Stimulated activated CD4-positive, alpha-beta T cell treated with anti-CD3 and anti-CD28 coated beads, Interleukin-1b, Interleukin-23, amount 100 ng/mL, for 1 hour (primary cell): ENCODE measurements at places on chromosomes 5 and 9.

GRCh38 chr9:136622538-136622948 is 40.2 kb upstream of the EGFL7 start:
- no peak for DNase-seq

DNA sequence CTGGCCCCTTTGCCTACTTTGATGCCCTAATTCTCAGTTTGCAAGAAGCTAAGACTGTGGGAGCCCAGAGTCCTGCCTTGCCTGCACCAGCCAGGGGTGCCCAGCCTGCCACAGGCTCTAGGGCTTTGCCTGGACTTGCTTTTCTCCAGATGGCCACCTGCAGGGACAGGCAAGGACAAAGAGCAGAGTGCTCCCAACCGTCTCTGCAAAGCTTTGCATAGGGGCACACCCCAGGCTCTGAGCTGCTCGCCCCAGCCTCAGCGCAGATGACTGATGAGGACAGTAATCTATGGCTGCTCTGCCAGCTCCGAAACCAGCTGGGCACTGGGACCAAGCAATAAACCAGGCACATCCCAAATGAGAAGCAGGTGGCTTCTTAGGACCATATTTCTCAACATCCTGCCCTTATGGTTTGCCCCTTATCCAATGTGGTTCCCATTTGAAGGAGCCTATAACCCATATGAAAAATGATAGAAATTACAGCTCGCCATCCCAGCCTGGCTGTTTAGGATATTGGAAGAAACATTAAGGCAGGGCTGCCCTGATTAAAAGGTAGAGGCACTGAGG is 25.4 kb upstream of the TCF7 start:
- no peak for DNase-seq

- DNase-seq: no peak
Measured at GRCh38 chr5:103402851-103403250, 144.3 kb downstream of the MACIR start.

DNA sequence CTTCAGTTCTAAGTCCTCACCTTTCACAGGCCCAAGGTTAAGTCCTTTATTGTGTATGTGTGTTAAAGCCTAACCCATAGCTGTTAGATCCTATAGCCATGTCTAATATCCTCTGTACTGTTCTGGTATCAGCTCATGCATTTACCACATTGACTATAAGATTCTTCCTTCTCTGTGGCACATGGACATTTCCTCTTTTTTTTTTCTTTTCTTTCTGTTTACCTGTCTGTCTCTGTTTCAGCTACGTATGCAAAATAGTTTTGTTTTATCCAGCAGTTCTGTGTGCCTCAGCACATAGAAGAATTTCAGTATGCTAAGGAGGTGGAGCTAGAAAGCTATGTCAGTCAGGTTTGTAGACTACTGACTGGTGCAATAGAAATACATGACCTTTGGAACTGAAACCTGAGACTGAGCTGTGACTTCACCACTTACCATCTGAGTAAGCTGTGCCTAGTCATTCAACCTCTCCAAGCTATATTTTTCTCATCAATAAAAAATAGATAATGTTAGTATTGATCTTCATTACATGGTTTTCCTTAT is 155.6 kb upstream of the VLDLR start:
- DNase-seq: no peak

- DNase-seq: no peak
Measured at GRCh38 chr9:118959366-118959765, 409.9 kb downstream of the BRINP1 start.

GRCh38 chr9:79046401-79046800 is 525.4 kb upstream of the TLE4 start:
- DNase-seq: no peak

GRCh38 chr5:38339446-38339845 is 81.1 kb downstream of the EGFLAM start:
- no peak for DNase-seq

DNA sequence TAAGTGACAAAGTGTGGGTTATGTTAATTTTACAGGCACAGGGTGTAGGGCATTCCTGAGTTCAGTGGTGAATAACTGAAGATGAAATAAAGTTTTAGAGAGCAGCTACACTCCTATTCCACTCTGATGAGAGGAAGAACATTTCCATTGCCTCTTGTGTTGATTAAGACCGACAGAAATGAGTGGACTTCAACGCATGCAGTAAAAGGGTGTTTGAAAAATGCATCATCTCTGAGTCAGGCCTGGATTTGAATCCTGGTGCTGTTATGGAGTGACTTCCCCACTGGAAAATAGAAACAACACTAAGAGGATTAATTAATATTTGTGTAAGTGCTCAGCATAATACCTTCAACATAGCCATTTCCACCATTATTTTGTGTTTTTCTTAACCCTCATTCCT is 86.3 kb downstream of the PRR16 start:
- DNase-seq: no peak

DNA sequence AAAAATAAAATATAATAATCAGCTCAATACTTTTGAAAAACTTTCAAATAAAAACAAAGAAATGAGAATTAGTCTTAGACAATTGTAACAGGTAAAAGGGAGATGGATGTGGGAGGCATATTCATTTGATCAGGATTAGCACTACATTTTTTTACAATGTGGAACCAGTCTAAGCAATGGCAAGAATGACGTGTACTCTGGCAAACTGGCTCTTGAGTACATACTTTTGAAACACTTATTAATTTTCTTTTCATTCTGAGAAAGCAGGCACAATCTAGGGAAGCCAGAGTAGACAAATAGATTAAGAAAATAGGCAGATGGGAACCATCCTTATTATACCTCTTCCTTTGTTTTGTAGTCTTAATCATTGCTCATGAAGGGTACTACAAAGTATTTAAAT is 79.7 kb downstream of the MEF2C start:
- no peak for DNase-seq

- DNase-seq: no peak
Measured at GRCh38 chr5:103510851-103511553, 51.6 kb downstream of the NUDT12 start.

DNA sequence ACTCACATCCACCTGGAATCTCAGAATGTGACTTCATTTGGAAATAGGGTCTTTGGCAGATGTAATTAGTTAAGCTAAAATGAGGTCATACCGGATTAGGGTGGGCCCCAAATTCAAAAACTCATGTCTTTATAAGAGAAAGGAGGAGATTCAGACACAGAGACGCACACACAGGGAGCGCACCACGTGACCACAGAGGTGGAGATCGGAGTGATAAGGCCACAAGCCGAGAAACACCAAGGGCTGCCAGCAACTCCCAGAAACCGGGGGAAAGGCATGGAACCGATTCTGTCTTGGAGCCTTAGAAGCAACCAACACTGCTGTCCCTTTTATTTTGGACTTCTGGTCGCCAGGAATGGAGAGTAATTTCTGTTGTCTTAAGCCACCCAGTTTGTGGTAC is 31.8 kb upstream of the LMX1B start:
- no peak for DNase-seq

DNA sequence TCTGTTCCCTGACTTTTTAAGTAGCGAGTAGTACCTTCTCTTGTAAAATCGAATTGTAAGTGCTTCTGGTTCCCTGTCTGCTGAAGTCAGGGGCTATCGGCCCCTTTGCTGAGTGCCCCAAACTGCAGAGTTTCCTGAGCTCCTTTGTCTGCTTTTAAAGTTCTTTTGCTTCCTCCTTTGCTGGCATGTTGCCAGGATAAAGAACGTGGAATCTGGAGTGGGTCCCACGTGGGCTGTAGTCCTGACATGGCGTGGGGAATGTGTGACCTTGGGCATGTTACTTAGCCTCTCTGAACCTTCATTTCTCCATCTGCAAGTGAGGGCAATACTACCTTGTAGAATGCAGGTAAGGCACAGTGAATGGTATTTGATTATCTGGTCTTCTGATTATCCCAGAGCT is 13.7 kb upstream of the ODF2 start:
- no peak for DNase-seq

DNA sequence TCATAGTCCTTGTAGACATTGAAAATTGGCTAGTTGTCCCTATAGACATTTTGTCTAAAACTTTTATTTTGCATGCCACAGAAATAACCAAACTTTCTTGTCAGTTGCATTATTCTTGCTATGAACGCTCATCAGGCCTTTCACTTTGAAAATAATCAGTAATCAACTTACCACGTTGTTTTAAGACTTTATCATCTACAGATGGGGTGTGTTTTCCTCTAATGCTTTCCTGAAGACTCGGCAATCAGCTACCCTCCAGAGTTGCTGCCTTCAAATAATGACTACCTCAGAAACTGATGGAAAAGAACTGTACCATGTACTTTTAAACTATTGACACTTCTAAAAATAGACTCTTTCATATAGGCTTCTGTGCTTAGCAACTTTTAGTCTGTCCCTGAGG is 33.5 kb upstream of the HSPB3 start:
- no peak for DNase-seq

DNA sequence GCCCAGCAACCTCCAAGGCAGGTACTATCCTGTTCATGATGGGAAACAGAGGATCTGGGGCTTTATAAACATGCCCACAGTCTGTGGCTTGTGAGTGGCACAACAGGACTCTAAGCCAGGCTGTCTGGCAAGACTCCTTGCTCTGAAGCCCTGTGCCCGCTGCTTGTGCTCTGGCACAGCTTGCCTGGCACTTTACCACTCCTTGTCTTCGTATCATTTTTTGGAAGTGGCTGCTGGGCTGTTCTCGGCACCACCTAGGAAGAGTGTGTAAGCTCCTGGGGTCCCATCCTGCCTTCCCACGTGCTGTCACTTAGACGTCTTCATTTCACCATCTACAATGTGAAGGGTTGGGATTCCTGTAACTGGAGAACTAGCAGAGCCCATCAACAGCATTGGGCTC is 59.3 kb upstream of the GLRX start:
- no peak for DNase-seq

- no peak for DNase-seq
Measured at GRCh38 chr5:119270960-119271757, 84.7 kb upstream of the TNFAIP8 start.

GRCh38 chr9:112157961-112158360 is 17.1 kb downstream of the SUSD1 start:
- DNase-seq: no peak

DNA sequence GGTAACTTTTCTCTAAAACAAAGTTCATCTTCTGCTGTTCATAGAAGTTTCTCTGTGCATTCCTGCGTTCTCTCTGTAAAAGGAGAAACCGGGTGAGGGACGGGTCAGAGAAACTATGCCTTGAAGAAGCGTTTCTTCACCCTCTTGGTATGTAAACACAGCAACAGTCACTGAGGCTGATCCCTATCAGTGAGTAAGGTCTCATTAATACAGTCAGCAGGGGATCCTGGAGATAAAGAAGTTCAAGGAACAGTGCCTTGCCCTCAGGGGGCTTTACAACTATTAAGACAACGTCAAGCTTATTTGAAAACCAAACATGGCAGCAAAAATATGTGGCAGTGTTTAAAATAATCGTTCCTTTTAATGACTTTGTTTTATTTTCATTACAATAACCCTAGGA is 202.9 kb upstream of the IL12B start:
- DNase-seq: no peak

DNA sequence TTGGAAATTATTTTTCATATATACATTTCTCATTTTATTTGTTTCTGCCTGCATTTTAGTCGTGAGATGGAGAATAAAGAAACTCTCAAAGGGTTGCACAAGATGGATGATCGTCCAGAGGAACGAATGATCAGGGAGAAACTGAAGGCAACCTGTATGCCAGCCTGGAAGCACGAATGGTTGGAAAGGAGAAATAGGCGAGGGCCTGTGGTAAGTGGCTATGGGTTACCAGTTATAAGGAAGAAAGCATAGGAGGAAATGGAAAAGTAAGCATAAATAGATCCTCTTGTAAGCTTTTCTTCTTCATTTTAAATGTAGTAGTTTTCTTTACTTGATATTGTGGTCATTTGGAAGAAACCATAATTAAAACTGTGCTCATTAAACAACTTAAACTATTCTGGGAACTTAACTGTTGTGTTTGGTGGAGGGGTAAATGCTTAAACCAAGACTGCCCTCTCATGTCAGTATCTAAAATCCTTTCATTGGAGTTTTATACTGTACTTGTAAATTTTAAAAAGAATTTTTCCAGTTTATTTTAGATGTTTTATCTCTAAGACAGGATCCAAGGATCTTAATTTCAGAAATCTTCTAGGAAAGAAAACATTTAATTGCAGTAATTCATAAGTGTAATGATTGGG is 41.3 kb downstream of the MAP3K1 start:
- no peak for DNase-seq

DNA sequence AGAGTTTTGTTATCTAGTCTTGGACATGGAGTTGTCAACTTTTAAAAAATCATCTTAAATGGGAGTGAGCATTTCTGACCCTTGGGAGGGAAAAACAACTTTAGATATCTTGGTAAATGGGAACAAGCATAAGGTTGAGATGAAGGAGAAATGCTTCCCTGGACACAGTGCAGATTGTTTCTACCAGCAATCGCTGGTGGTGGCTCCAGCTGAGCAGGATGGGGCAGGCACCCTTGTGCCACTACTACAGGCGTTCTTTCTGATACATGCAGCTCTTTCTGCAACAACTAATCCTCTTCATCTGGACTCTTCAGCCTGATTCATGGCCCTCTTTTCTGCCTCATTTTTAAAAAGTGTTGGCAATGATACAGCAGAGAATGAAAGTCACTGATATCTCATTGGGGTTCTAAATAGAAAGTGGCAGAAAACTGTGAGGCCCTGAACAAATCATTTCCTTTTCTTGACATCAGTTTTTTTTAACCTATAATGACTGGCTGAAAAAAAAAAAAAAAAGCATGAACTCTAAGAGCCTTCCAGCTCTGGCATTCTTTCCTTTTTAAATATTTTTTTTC is 409.4 kb upstream of the PTGER4 start:
- DNase-seq: no peak

DNA sequence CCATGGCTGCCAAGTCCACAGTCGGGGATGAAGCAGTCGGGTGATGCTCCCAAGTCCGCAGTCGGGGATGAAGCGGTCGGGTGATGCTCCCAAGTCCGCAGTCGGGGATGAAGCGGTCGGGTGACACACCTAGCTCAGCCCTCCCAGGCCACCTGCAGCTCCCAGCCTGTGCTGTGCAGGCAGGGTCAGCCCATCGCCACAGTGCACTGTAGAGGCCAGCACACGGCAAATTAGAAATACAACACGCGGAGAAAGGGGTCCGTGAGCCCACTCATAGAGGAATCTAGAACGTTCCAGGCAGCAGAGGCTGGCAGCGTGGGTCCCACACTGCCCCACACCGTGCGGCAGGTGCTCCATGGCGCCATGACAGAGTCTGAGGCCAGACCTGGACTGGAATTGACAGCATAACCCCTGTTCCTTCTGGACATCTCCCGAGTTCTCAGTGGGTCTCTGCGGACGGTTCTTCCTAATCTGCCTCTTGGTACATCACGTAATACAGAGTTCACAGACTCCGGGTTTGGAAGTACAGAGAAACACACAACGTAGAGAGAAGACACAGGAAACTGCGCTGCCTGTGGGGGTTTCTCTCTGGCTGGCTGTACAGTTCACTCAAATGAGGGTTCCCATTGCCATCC is 7.7 kb upstream of the EXOC3 start:
- DNase-seq: no peak

- no peak for DNase-seq
Measured at GRCh38 chr9:95381221-95381620, 63.7 kb upstream of the FANCC start.

GRCh38 chr5:133234273-133234672 is 182.5 kb downstream of the HSPA4 start:
- DNase-seq: no peak
